ENCODE measurements at places on chromosomes 1 and 21.

GRCh38 chr1:10818262-10819197 lies 22.1 kb upstream of the CASZ1 start:
- no peak for DNase-seq

GRCh38 chr1:56572334-56573050 lies 6.9 kb downstream of the PLPP3 start:
- DNase-seq, result no peak

DNA sequence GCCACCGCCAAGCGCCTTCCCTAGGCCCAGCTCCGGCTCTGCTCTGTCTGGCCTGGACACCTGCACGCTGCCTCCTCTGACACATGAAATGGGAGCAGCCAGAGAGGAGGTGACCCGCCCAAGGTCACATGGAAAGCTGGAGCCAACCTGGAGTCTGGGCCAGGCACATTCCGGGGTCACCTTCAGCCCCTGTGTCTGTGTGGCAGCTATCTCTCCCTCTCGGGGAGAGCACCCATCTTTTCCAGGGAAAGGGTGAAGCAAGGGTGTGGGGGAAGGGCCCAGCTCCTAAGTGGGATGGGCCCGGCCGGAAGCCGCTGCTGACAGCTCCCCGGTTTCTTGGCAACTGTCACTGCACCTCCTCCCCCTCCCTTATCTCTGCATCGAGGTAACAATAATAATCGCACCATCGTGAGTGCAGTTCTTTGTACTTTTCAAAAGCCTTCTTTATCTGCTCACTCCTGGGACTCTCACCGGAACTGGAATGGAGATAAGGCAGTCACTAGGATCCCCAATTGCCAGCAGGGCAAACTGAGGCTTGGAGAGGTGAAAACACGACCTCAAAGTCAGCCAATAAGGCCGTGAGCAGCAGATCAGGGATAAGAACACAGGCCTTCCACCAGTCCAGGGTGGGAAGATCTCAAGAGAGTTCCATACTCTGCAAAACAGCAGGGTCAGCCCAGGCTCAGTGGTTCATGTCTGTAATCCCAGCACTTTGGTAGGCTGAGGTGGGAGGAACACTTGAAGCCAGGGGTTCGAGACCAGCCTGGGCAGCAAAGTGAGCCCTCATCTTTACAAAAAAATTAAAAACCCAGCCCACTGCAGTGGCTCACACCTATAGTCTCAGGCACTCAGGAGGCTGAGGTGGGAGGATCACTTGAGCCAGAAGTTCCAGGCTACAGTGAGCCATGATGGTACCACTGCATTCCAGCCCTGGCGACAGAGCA lies 36.9 kb downstream of the RAP1GAP start:
- no peak for DNase-seq

- DNase-seq, result no peak
Observed at GRCh38 chr1:163170331-163170730, 32.4 kb downstream of the RGS5 start.

DNA sequence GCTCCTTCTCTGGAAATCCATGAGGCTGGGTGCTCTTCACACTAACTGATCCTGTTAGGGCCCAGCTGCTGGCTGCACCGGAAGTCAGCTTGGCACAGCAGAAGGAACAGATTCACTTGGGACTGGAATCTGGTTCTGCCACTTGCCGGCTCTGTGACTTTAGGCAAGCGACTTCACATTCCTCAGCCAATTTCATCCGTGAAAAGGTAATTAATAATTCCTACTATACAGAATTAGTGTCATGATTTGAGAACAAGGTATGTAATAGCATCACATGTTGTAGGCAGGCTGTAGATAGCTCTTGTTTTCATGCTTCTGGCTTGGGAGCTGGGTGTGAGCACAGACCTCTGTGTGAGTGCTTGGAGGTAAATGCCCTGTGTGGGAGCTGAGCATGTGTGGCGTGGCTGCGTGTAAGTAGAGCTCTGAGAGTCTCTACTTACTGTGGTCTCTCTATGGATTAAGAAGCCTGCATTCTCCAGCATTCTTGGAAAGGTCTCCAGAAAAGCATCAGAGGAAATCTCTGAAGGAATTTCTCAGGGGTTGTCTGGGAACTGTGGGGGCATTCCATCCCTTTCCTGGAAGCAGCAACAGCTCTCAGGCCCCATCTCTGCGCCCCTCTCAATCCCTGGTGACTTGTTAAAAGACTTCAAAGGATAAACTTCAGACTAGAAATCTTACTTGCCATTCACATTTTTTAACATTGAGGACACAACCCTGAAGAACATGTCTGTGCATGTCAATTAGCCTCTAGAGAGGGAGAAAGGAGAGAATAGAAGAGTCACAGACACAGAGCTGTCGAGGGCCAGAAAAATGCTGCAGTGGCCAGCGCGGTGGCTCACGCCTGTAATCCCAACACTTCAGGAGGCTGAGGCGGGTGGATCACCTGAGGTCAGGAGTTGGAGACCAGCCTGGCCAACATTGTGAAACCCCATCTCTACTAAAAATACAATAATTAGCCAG lies 47.7 kb upstream of the PPM1J start:
- DNase-seq, result no peak

DNA sequence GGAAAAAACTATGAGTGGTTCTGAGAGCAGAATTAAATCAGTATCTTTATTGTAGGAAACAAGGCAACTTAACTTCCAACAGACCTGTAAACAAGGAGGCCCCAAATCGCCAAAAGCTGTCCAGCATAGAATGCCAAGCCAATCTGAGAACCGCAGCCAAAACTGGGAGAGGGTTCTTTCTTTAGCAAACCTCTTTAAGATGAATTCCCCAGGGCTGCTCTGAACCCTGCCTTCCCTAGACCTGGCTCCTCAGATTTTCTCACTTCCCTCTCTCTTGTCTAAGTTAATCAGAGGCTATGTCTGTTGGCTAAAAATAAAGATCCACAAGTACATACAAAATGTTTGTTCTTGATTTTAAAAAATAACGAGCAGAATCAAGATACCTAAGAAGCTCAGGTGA lies 141.4 kb downstream of the SMYD3 start:
- DNase-seq, result no peak

- DNase-seq, result no peak
Observed at GRCh38 chr1:70441392-70442035, 30.4 kb downstream of the CTH start.

GRCh38 chr1:176858433-176858916 lies 306.0 kb downstream of the ASTN1 start:
- DNase-seq, result no peak

- no peak for DNase-seq
Observed at GRCh38 chr21:38300141-38300578, 43.4 kb downstream of the KCNJ15 start.

DNA sequence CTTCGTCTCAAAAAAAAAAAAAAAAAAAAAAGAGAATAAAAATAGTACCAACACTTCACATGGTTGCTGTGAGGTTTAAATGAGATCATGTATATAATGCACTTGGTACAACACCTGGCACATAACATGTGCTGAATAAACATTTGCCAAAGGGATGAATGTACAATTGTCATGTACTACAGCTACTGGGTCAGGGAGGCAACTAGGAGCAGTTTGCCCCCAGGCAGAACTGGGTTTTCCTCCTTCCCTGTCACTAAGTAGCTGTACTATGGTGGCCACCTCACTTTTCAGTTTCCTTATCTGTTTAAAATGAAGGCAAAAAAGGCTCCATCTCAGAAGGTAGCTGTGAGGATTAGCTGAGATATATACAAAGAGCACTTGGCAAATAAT lies 11.5 kb downstream of the AK2 start:
- no peak for DNase-seq
